ENCODE measurements at places on chromosomes 2 and 18. TPM values are rescaled to one million over a fixed set of nuclear protein-coding genes. Genes with fewer than 3 reads are reported as not detected.

DNA sequence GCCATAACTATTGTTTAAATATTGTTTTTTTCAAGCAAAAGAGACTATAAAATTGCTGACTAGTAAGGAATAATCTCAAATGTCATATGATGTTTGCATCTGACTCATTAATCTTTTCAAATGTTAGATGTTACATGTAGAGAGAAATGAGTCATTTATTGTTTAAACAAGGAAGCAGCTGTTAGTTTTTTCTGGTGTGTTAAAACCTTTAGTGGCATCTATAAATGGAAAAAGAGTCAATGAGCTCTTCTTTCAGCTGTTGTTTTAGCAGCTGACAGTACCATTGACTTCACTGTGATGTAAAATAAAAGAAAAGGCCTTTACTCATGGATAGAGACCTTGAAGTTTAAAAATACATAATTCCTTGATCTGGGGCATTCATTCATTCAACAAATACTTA is 1.8 kb upstream of the KLHL41 start:
- DNase-seq: no peak

DNA sequence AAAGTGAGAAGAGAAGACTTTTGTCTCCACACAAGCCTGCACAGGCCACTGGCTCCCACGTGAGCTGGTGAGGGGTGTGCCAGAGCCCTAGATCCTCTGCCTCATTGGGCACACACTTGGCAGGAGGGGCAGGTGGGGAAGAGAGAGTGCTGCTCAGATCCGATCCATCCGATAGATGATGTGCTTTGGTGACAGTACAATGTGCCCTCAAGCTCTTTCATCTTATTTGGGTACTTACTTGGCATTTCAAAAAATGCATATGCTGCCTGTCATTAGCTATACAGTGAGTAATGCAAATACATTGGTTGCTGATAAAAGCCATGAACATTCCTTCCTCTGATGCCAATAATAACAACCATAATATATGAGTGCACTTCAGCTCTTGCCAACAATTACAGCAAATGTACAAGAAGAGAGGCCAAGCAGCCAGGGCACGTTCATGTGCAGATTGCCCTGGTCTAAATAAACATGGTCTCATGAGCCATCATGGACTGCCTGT is 255.3 kb downstream of the VAPA start:
- no peak for DNase-seq

Gene ZEB2
- total RNA-seq: 226 TPM

DNA sequence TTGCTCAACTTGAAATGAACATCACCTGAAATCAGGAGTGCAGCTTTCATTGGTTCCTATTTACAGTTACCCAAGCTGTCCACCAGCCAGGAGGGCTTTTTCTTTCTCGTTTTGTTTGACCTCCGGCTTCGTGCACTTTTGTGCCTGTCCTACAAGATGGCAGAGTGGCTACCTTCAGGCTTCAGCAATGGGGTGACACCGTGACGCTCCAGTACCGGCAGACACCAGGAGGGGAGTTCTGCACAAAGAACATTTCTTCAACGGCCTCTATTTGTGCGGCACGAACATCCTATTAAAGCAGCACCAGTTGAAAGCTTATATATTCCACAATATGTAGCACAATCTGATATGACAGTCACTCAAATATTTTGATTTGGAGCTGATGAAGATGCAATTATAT is 18.3 kb downstream of the RNASEH1 start:
- DNase-seq: no peak

DNA sequence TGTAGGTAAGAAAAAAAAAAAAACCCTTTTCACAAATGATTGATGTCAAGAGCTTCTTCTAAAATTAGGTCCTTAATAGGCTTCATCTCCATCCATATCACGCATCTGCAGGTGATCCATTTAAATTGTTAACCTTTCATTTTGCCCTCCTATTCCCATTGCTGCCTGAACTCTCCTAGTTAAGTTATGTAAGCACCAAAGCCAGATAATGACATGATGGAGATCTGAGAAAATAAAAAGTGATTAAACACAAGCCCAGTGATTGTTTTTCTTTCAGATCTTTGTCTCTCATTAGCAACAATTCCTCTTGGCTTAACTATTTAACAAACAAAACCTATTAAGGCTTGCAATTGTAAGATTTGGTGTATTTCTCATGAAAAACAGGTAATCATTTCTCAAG is 20.0 kb downstream of the LANCL1 start:
- no peak for DNase-seq

Gene ZSWIM2
- not detected for total RNA-seq

- DNase-seq: no peak
These were observed 8.1 kb upstream of the TPO start for GRCh38 chr2:1405124-1405523.
